Glomerular endothelial cell (primary cell): ENCODE measurements at places on chromosomes 1 and 21. TPM values are rescaled to one million over a fixed set of nuclear protein-coding genes. Genes with fewer than 3 reads are reported as not detected.

DNA sequence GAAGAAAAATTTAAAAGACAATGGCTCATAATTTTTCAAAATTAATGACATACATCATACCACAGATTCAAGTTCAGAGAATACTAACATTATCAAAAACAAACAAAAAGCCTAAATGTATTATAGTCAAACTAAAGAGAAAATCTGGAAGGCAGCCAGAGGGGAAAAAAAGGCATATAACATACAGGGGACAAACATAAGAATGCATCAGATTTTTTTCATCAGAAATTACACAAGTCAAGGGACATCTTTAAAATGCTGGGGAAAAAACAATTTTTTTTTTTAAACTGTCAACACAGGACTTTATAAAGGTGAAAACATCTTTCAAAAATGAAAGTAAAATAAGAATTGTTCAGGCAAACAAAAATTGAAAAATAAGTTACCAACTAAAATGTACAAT is 478.4 kb upstream of the PLXNA2 start:
- no peak for DNase-seq

- DNase-seq: peak; percentile 56
Observed at GRCh38 chr21:41678924-41679318, 87.9 kb downstream of the RIPK4 start.

Gene KIF17
- total RNA-seq: 9.3 and 16.3 TPM in 2 replicates

DNA sequence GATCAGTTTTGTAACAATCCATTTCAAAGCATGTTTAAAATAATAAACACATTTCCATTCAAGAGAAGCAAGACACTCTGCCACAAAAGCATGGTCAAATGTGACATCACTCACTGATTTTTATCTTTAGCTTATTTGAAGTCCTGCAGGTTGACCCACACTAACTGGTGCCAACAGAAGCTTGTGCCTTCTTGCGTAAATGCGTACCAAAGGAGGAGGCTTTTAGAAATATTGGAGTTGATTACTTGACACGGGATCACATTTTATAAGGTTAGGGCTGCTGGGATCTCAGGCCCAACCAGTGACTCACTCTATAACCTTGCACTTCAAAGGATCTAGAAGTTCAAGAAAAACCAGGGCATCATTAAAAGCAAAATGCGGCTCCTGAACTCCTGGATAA is 203.6 kb downstream of the PCP4 start:
- no peak for DNase-seq

Gene CELA3B
- total RNA-seq: not detected in 2 replicates

Gene TNFRSF1B
- total RNA-seq: 11.0 and 31.9 TPM in 2 replicates

Gene AMY2B
- 0.73 and 5.1 TPM in 2 replicates for total RNA-seq

GRCh38 chr1:230684146-230684545 is 29.8 kb downstream of the AGT start:
- DNase-seq: no peak

Gene LINGO4
- total RNA-seq: not detected in 2 replicates

DNA sequence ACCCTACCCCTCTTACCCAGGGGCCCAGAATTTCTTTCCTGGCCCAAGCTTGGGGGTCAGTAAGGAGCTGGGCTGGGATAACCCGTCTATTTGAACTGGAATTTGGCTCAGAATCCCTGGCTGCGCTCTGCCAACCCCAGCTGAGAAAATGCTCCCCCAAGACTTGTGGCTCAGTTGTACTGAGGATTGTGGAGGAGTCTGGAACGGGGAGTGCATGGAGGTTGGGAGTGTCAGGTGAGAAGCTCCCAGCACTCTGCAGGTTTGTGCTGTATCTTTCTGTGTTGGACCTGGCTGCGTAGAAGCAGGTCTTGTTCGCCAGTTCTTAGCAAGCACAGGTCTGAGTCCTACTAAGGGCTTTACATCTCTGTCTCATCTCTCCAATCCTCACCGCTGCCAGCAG is 1.6 kb downstream of the TCEA3 start:
- DNase-seq: no peak

Gene ASPM
- 4.5 and 11.3 TPM in 2 replicates for total RNA-seq

- no peak for DNase-seq
Observed at GRCh38 chr1:11929849-11930248, 3.6 kb upstream of the KIAA2013 start.

DNA sequence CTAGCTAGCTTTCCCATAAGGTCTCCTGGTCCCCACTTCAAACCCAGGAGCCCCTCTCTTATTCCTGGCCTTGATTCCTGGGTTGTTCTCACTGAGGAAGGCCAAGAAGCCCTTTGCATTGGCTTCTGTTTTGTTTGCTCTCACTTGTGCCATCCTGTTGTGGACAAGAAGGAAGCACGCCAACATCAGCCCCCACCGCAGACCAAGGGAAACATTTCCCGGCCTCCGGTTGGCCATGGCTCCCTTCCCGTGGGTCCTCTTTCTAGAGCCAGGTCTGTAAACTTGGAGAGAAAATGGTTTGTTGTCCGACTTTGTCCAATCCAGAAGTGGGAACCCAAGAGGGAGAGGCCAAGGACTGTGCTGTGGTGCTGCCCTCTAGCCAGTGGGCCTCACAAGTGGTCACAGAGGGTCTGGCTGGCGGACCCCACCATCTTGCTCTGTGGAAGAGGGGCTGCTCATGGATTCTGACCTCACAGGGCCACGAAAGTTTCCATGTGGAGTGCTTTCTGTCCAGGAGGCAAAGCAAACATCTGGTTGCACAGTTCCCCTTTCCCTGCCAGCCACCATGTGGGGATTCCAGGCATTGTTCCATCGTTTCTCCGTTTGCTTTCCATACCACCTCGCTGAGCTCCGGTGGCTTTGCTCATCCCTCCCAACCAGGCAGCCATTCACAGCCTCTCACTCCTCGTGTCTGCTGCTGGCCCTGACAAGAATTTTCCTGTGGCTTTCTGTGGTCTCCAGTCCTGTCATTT is 18.9 kb upstream of the TENT5C start:
- DNase-seq: no peak

Gene IFI44L
- 2.8 and 41.5 TPM in 2 replicates for total RNA-seq

DNA sequence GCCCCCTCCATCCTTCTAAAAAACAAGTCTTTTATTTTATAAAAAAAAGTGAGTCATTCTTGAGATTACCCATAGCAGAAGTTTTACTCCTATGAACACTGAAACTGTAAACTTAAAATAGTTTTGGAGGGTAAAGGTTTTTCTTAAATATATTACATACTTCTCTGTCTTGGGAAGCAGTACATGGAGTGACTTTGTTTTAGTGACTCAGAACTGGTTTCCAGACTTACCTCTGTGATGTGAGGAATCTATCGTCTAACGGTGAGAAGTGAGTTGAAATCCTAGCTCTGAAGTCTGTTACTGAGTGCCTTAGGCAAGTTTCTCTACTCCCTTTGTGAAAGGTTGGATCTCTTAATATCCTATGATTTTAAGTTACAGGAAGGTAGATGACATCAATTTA is 176.3 kb upstream of the POU3F1 start:
- no peak for DNase-seq

Gene DNASE2B
- total RNA-seq: not detected in 2 replicates

DNA sequence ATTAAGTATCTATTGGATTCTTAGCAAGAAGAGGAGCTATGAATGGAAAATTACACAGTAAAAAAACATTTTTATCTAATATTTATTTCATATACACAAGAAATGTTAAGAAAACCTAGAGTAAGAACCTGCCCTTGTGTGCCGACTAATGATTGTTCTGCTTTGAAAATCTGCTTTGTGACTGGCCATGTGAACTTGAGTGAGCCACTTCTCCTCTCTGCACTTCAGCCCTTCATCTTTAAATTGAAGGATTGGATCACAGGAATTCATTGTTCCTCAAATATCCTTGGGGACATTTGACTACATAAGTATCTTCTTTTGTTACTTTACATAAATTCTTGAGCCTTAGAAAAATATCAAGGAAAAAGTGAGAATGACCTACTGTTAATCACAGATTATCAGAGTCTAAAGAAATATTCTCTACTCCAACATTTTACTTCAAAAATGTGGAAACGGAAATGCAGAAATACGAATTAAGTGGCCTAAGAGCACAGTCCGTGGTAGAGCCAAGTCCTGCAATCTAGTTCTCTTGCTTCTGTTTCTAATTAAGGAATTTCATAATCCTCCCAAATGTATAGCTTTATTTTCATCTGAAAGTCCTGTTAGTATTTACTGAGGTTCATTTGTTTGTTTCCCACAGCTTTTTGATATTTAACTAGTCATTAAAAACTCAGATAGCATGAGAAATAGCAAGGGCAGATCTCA is 46.3 kb upstream of the SAMSN1 start:
- DNase-seq: no peak

Gene ST6GALNAC3
- 12.4 and 16.6 TPM in 2 replicates for total RNA-seq

GRCh38 chr1:6483017-6483760 is 8.3 kb downstream of the PLEKHG5 start:
- no peak for DNase-seq

DNA sequence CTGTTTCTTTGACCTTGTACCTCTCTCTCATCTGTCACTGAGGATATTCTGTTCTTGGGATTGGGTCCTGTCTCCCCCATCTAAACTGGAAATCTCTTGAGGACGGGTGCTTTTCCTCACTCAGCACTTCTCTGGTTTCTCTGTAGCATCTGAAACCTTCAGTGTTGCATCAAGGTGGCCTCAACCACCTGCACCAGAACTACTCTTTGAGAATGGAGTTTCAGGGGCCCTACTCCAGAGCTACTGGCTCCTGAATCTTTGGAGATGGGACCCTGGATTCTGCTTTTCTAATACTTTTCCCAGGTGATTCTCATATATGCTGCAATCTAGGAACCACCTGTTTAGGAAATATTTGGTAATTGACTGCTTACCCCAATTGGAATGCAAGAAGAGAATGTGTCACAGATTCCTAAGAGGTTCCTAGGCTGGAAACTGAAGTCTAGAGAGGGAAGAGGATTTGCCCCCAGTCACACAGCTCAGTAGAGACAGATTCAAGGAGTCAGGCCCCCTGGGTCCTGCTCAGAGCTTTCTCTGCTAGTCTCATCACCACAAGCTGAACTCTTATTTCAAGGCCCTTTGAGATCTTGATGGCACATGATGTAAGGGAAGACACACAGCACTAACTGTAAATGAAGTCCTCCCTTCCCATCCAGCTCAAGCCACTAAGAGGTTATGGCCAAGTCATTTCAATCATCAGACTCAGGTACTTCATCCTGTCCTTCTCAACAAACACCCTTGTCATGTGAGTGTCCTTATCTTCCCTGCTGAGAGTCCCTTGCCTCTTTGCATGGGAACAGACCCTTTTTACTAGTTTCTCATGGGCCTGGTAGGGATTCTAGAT is 48.7 kb downstream of the EIF2D start:
- no peak for DNase-seq
